ENCODE measurements at places on chromosomes 7 and 10.

DNA sequence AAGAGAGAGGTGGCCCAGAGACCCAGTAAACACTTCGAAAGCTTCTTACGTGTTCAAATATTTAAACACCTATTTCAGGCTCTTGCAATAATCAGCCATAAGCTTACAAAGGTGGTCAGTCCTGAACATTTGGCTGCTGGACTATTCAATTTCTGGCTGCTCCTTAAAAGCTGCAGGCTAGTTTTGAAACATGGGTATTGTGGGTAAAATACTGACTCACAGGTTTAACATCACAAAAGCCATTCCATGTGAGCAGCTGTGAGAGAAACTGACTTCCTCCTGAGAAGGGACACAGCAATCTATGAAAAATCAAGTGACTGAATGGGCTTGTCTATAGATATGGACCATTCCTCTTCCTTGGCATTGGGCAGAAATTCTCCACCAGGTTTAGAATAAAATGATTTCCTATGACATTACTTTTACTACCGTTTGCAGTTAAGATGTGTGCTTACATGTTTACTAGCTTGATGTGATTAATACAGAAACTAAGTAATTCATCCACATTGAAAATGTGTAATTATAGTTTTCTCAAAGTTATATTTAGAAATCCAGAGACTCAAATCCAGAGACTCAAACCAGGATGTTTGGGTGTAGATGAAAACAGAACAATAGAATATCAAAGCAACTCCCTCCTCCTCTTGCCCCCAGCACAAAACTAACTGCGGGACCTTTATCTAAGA, 252.3 kb downstream of the GATA3 start:
- DNase-seq, result no peak

DNA sequence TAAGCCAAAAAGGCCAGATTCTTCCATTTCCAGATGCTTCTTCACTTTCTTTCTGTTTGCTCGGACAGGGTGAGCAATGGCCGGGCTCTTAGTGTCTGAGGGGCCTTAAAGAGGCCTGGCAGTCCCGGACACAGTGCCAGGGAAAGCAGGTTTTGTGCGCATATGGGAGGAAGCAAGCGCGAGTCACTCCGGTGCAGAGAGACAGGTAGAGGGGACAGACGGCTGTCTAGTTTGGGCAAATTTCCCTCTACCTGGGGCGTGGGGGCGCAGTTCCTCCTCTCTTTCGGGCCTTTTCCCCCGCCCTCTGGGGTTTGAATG, 4.7 kb downstream of the NEUROD6 start:
- no peak for DNase-seq

GRCh38 chr10:90417029-90417428, 440.8 kb downstream of the HTR7 start:
- DNase-seq, result no peak

DNA sequence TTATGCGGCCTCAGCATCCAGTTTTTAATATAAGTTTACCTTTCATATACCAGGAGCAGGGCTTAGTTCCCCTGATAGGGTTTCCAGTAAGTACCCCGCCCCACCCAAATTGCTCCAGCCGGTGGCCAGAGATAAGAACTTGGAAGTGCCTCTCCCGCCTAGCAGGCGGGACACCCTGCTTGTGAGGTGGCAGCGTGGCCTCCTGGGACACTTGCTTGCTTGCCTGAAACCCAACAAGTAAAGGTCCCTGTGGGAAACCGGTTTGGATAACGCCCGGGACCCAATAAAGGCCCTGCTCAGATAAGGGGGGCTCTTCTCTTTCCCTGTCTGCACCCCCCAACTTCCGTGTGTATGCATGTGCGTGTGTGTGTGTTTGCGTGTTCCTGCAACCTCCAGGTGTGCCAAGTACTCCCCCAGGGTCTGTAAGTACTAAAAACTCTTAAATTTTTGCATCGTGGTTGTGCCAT, 154.3 kb downstream of the ARHGAP21 start:
- DNase-seq, result no peak

GRCh38 chr7:99740573-99741440, 5.8 kb upstream of the CYP3A7 start:
- DNase-seq, result no peak

DNA sequence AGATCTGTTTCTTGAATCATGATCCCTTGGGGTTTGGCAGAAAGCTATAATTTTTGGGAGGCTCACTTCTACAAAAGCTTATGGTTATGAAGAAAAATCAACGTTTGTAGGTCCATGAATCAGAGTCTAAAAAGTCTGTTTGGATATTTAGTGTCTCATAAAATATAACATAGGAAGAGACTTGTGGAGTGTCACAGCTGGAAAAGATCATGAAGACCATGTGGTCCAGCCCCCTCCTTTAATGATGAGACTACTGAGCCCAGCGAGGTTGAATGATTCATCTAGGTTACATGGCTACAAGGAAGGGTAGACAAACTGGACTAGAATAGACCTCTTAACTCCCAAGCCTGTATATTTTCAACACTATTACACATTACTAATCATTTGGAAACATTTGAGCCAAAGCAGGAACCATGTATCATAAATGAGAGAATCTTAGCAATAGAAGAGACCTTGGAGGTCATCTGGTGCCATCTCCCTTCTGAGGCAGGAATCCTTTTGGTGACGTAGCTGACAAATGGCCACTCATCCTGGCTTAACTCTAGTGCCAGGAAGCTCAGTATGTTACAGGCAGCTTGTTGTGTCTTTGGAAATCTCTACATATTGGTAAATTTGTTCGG, 152.5 kb downstream of the CREB5 start:
- DNase-seq, result no peak

DNA sequence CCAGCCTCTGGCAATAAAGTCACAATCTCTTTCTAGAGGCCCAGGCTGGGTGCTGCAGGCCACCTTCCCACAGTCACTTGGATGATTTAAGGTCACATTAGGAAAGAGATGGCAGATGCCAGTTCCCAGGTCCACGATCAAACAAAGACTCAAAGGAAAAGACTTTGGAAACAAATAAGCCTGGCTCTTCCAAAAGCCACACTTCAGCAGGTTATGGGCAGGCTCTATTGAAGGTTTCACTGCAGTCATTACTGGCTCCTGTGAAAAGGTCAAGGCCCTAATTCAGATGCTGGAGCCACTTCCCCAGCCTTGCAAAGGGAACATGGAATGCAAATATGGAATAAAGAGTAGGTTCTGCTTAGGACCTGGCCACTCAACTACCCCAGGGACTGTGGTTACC, 104.0 kb upstream of the ZNF32 start:
- DNase-seq, result no peak

GRCh38 chr10:64130152-64130551, 609.0 kb downstream of the REEP3 start:
- no peak for DNase-seq

- no peak for DNase-seq
Measured at GRCh38 chr10:283140-283479, 147.9 kb downstream of the ZMYND11 start.

DNA sequence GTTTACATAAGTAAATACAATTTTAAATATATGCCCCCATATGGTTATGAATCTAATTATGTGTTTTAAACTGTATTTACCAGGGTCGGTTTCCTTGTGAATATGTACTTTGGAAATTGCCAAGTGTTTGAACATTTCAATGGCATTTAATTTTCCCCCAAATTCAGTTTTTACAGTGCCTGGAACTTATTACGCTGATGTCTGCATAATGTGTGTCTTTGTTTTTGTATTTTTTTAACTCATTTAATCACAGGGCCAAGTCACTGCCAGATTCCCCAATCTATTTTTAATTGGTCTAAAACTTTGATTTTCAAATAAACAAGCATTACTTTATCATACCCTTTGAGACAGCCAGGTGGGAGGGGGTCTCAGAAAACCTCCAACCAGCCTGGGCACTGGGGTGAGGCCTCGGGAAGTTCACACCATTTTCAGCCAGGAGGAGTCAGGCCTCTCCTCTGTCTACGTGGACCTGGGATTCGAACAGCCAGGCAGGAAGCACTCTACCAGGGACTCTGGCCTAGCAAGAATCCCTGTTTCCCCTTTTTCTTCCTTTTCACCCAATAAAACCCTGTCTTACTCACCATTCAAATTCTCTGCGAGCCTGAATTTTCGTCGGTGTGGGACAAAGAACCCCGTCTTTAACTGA, 151.5 kb upstream of the COL1A2 start:
- DNase-seq, result no peak
